ENCODE measurements at places on chromosomes 1 and 21.

DNA sequence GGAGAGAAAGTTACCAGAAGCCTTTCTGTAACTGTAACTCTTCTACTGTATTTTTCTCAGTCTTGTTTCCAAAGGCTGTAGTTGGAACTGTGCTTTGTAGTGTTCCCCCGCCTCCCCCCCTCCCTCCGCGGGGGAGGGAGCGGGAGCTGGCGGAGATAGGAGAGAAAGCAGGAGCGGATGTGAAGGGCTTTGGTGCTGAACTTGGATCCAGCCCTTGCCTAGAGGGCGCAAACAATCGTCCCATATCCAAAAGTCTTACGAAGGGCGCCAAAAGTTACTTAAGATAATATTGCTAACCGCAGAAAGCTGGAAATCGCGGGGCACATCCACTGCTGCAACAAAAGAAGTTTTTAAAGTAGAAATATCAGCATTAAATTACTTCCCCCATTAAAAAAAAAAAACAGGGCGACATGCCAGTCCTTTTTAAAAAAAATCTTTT is 2.4 kb upstream of the NFIA start:
- DNase-seq: peak; percentile 77

DNA sequence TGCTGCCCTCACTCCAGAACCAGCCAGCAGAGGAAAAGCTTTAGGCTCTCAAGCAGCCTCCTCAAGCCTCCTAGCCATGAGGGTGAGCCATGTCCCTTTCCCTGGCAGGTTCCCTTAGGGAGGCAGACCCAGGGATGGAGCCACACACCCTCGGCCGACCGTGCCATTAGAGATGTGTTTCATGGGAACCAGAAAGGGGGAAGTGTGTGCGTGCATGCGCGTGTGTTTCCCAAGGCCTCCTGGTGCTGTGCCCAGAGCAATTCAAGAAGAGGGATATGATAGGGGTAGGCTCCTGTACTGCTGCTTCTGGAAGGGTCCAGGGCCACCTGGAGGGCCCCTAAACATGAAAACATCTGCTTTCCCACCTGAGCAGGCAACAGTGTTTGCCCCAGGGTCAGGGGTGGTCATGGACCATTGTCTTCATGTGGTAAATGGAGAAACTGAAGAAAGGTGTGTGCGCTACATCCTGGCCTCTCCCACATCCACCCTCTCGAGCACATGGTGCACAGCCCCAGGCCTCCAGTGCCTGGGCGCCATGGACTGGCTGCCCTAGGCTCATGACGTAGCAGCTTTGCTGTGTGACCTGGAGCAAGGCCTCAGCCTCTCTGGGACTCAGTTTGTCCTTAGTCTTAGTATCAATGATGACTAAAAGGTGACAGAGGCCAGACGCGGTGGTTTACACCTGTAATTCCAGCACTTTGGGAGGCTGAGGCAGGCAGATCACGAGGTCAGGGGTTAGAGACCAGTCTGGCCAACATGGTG is 48.1 kb downstream of the SYF2 start:
- DNase-seq: no peak

DNA sequence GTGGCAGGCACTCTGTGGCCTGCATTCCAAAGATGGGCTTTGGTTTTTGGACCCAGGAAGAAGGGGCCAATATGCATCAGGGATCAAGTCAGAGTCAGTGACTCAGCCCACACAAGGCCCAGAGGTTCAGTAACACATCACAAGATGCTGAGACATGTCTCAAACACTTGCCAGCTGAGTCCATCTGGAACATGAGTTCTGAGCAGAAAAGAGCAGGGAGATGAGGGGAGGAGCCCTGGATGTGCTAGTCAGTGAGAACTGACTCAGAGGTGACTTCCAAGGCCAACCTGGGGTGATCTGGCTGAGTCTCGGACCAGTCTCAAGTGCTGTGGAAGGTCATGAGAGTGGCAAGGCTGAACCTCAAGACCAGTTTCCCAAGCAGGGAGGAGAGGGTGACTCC is 150.1 kb downstream of the CDC7 start:
- peak; percentile 96 for DNase-seq

GRCh38 chr1:82185084-82185483 is 384.4 kb downstream of the ADGRL2 start:
- peak; percentile 77 for DNase-seq

DNA sequence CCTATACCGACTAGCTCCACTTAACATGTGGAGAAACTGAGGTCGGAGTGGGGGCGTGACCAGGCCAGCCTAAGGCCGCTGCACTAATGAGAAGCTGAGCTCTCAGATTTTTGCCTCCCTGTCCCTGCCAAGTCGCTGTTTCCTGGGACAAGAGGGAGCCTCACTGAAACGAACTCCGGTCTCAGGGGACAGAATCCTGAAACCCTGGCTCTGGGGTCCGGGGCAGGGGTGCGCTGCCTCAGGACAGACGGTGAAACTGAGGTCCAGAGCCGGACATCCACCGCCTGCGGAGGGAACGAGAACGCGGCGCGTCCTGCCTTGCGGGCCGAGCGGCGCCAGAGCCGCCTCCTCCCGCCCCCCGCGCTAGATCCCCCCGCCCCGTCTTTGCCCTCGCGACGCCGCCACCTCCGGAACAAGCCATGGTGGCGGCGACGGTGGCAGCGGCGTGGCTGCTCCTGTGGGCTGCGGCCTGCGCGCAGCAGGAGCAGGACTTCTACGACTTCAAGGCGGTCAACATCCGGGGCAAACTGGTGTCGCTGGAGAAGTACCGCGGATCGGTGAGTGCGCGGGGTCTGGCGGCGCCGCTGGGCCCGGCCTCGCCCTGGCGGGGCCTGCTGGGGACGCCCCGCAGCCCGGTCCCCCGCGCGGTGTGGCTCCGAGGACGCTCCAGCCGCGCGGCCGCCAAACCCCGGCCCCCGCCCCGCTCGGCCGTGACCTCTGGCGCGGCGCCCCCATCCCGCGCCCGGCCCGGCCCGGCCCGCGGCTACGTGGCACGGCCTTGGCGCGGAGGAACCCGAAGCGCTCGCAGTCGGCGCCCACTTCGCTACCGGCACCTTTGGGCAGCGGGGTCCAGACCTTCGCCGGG is at the start of gene GPX7:
Gene GPX7 (plus strand): TSS at position 381 of the 865 bp plus-strand sequence. CDS start 39 bp downstream, at position 420.
- peak; percentile 47 for DNase-seq

DNA sequence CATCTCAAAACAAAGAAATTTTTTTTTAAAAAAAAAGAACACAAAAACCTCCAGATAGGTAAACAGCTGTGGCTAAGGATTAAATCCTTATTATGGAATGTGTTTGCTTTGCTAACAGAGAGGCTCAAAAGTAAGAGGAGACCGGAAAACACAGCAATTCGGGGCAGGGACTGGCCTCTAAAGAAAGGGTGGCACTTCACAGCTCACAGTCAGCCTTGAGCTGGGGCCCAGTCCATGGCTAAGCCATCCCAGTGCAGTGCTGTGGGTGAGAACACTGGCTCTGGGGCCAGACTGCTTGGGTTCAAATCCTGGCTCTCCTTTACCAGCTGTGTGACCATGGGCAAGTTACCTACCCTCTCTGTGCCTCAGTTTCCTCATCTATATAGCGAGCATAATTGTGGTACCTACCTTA is 28.2 kb downstream of the KIF17 start:
- no peak for DNase-seq

Data from lung microvascular endothelial cell (primary cell).